ENCODE measurements at places on chromosomes 1 and 21.
A peak's percentile ranks its signal among the peaks of the same experiment; 100 is the strongest.

DNA sequence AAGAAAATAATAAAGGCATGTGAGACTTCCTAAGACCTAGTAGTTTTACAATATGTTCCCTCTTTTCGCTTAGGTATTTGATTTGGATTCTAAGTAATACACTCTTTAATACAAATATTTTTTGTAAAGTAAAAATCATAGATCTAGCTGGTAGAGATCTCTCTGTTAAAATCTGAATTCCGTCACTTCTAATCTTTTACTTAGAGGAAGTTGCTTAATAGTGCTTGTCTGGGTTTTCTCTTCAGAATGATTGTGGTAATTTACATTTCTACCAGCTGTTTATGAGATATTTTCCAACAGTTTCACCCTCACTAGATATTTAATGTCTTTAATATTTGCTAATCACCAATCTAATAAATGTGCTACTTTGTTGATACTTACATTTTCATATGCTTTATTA, 23.3 kb downstream of the RBM11 start:
- DNase-seq, result no peak

GRCh38 chr1:217620814-217621213, 10.1 kb downstream of the GPATCH2 start:
- no peak for DNase-seq

- DNase-seq, result peak; percentile 25
These were observed 91.2 kb downstream of the APP start for GRCh38 chr21:26079366-26079765.

GRCh38 chr1:33443080-33443704, 12.3 kb upstream of the PHC2 start:
- peak; percentile 58 for DNase-seq

GRCh38 chr1:155608888-155609225, 1.2 kb upstream of the MSTO1 start:
- DNase-seq, result no peak

GRCh38 chr21:37917612-37918011, 1.4 kb upstream of the KCNJ6 start:
- DNase-seq, result no peak

GRCh38 chr1:30513396-30514136, 209.8 kb downstream of the MATN1 start:
- no peak for DNase-seq

- DNase-seq, result no peak
These were observed 23.2 kb upstream of the CHIT1 start for GRCh38 chr1:203252678-203253077.

- DNase-seq, result no peak
These were observed 4.4 kb downstream of the THEM5 start for GRCh38 chr1:151849126-151849525.

DNA sequence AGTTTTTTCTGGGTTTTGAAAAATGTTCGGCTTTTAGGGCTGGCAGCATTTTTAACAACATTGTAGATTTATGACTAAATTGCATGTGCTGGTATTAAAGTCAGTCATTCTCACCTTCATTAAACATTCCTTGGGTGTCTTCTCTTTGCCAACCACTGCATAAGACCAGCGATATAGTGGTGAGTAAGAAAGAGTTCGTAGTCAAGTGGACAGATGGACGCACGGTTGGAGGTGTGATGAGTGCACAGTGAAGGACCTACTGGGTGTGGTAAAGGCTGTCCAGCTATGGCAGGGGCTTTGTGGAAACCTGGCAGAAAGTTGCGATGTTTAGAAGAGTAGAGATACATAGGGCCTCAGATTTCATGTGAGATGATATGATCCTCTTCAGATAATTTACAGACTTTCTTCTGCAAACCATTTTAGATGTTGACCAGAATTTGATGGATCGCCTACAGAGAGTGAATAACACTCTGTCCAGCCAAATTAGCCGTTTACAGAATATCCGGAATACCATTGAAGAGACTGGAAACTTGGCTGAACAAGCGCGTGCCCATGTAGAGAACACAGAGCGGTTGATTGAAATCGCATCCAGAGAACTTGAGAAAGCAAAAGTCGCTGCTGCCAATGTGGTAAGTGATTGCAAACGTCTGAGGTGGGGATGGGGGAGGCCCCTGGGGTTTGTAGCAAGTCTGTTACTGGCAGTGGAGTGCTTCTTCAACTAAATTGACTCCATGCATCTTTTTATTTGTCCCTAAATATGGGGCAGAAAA, 56.0 kb upstream of the LAMC2 start:
- no peak for DNase-seq

DNA sequence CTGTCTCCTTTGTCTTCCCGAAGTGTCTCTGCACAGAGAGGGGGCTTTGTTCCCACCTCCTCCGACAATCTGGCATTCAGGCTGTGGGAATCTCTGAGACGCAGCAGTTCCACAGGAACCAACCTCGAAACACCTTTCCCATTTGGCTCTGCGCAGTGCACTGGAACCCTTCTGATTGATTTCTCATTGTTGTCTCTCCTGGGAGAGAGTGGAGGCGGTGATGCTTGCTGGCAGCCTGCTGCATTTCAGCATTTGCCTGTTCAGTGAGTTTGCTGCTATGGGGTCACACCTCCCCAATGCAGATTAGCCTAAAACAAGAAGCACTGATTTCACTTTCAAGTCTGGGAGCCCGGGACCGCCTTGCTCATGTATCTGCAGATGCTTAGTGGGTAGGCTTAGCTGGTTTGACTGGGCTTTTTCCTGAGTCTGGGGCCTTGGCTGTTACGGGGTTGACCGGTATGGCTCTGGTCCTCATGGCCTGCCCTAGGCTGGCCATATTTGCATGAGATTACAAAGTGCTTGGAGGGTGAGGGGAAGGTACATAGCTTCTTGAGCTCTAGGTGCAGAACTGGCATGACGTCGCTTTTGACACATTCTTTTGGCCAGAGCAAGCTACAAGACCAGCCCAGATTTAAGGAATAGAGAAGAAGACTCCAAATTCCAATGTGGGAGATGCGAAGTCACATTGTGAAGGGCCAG, 695.3 kb downstream of the PTPRU start:
- DNase-seq, result no peak

DNA sequence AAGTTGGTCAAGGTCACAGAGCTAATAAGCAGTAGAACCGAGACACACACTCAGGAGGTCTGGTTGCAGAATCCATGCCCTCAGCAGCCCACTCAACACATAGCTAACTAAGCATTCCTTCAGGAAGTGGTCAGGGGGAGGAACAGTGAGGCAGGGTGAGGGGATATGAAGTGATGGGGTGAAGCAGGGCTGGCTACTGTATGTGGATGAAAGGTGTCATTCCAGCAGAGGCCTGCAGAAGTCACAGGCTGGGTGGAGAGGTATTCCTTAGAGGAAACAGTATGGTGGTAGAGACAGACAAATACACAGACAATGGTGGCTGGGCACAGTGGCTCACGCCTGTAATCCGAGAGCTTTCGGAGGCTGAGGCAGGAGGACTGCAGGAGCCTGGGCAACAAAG, 14.1 kb downstream of the TMCO4 start:
- no peak for DNase-seq

DNA sequence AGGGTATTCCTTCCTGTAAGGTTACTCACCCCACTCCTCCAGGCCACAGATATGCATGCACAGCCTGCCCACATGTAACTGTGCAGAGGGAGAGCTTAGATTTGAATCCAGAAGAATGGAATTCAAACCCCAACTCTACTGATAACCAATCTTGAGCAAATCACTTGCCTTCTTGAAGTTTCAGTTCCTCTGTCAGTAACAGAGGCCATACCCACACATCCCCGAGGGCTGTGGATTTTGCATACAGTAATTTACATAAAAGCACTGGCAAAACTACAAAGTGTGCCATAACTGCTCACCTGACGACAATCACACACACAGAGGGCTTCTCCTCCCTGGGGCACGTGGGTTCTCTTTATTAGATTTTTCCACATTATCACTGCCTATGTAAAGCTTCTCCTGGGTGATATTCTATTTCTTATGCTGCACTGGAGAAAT, 18.6 kb downstream of the CD247 start:
- no peak for DNase-seq

- no peak for DNase-seq
These were observed 28.4 kb downstream of the URB1 start for GRCh38 chr21:32364387-32364786.

- DNase-seq, result no peak
These were observed 7.9 kb downstream of the HYI start for GRCh38 chr1:43445606-43446387.

DNA sequence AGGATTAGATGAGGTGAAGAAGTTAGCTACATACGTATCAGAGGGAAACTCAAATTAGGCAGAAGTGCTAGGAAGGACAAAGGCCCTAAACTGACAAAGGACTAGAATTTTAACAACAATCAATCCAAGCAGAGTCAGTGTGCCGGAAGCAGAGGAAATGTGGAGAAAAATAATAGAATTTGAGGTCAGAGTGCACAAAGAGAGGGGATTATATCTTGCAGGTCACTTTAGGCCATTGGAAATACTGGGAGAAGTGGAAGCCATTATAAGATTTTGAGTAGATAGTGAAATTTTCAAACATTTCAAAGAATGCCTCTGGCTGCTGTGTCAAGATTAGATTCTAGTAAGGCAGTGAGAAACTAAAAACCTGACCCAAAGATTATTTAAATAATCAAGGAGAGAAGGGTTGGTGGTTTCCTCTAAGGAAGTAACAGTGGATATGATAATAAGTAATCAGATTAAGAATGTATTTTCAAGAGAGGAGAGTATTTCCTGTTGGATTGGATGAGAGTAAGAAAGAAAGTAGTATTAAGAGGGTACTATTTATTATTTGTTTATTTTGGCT, 889.2 kb upstream of the NCAM2 start:
- no peak for DNase-seq

GRCh38 chr1:210624722-210625121, 296.0 kb downstream of the HHAT start:
- no peak for DNase-seq

- DNase-seq, result no peak
These were observed 6.9 kb downstream of the HTR1D start for GRCh38 chr1:23210351-23210785.

DNA sequence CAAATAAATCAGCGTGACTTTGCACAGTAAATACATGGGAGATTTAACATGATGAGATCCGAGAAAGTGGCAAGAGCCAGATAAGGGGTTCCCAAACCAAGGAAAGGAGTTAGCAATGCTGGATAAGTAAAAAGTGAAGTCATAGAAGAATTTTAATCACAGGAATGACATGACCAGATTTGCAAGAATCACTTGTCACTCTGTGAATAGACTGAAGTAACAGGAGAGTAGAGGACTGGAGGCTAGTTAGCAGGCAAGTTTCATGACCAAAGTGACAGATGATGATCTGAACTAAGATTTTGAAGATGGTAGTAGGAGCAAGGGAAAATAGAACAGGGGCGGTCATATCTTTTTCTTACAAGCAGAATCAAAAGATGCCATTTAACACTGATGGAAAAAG, 8.4 kb downstream of the CFH start:
- DNase-seq, result no peak

GRCh38 chr1:10459184-10459583, 9.4 kb downstream of the CORT start:
- DNase-seq, result no peak

- DNase-seq, result no peak
These were observed 19.7 kb downstream of the PRDX6 start for GRCh38 chr1:173496757-173497320.

- no peak for DNase-seq
These were observed 203.5 kb upstream of the ZNHIT6 start for GRCh38 chr1:85911742-85912141.

- DNase-seq, result no peak
These were observed 120.4 kb upstream of the IRF2BP2 start for GRCh38 chr1:234730475-234730769.

GRCh38 chr1:33121728-33122127, 40.8 kb downstream of the AZIN2 start:
- DNase-seq, result no peak

DNA sequence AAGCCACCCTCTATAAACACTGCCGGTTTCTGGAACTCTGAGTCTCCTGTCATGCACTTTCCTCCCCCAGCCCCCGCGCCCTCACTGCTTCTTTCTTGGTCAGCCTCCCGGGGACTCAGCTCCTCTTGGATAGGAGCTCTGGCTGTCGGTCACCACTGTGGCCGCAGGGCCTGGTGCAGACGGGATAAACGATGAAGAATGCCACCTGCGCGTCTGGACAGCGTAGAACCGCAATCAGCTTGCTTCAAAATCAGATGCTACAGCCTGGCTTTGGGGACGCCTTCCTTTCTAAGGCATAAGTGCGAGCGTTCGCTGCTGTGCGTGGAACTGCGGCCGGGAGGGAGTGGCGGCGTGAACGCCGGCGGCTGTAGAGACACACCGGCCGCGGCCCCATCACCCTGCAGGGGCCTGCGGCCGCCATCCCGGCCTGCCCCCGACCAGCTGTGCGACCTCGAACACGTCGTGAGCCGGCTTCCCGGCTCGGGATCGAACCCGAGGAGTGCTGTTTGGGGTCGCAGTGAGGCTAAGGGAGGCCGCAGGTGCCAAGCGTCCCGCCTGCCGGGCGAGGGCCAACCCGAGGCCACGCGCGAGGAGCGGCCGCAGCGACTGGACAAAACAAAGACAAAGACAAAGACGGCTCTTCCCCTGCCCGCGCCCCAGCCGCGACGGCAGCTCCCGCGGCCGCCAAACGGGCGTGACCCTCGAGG, 688 bp downstream of the PTTG1IP start:
- no peak for DNase-seq

GRCh38 chr1:216830424-216831210, 107.4 kb upstream of the ESRRG start:
- no peak for DNase-seq

GRCh38 chr1:155080312-155081228, 1.9 kb downstream of the EFNA3 start:
- DNase-seq, result no peak

DNA sequence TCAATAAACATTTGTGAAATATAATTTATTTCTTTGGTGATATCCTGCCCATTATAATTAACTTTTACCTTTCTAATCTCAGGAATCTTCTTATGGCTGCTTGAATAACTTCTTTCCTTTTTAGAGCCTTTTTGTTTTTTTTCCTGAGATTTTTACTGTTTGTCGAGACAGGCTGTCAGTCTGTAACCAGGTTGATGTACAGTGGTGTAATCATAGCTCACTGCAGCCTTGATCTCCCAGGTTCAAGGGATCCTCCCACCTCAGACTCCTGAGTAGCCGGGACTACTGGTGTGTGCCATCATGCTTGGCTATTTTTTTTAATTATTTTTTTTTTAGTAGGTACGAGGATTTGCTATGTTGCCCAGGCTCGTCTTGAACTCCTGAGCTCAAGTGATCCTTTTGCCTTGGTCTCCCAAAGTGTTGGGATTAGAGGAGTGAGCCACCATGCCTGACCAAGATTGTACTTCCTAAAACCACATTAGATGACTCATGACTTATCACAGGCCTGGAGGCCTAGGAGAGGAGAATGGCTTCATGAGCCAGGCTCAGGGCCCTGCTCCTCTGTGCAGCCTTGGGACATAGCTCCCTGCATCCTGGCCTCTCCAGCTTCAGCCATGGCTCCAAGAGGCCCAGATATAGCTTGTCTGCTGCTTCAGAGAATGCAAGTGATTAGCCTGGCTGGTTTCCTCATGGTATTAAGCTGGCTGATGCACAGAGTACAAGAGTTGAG, 48.6 kb downstream of the CTH start:
- no peak for DNase-seq

DNA sequence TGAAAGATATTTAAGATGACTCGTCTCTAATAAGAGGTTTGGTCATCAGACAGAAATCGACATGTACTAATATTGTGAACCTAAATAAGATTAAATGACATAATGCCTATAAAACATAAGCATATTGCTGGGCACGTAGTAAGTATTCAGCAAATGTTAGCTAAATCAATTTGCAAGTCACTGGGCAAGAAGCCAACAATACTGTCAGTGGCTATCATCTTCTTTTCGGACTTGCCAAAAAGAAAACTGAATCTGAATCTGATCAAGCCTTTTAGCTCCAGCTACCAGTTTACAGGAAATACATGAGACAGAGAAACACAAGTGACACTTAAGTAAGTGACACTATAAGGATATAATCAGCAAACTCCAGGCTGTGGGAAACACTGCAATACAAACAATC, 46.0 kb downstream of the RPL5 start:
- DNase-seq, result no peak
